ENCODE measurements at places on chromosomes 2 and 18. TPM values are rescaled to one million over a fixed set of nuclear protein-coding genes. Genes with fewer than 3 reads are reported as not detected.

The CCDC74B gene
- total RNA-seq: 3.0 TPM

The LRRC30 gene
- total RNA-seq: not detected

The VIT gene
- total RNA-seq: 0.15 TPM

- DNase-seq: no peak
These were observed 83.8 kb downstream of the NEB start for GRCh38 chr2:151650456-151650855.

GRCh38 chr2:134466141-134466540, 212.3 kb downstream of the MGAT5 start:
- no peak for DNase-seq

DNA sequence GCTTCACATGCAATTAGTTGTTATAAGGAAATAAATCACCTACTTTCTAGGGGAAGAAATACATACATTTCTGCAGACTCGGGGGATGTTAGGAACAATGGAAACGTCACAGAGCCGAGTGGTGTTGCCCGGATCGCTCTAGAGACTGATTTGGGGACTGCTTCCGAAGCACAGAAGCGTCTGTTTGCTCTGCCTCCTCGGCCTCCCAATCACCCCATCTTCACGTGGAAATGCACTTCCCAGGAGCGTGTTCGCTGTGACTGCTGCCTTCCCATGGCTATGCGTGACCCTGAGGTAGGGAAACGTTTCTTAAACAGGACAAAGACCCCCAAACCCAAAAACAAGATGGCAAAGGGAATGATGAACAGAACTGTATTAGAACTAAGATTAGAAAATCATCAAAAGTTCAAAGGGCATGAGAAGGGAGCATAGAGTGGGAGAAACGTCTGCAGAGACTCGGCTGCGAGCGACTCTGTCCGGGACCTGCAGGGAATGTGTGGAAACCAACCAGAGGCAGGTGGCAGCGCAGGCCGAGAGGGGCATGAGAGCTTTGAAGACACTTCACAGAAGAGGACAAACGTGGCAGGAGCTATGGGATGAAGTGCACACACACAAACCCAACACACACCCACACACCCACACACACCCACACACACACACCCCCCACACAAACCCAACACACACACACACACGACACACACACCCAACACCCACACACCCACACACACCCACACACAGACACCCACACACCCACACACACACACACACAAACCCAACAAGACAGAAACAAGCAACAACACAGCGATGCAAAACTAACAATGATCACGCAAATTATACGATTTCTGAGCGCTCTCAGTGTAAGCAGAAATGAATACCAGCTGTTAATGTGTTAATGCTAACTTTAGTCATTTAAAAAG, 41.3 kb downstream of the RTP5 start:
- no peak for DNase-seq

GRCh38 chr2:153917570-153917969, 45.8 kb downstream of the GALNT13 start:
- no peak for DNase-seq

DNA sequence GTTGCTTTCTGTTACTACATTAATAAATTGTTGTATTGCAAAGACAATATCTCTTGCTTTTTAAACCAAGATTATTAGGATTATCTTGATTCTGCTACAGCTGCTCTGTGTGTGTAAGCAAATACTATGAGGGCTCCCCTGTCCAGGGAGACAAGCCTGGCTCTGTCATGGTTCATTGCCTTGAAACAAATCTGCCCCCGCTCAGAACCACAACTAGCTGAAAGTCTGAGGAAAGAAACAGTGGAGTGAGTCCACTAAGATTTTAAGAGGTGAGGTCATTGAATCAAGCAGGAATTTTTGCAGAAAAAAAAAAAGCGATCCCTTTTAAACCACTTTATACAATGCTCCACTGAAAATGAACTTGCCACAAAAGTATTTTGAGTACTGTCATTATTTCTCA, 30.8 kb upstream of the LRRTM4 start:
- DNase-seq: no peak

DNA sequence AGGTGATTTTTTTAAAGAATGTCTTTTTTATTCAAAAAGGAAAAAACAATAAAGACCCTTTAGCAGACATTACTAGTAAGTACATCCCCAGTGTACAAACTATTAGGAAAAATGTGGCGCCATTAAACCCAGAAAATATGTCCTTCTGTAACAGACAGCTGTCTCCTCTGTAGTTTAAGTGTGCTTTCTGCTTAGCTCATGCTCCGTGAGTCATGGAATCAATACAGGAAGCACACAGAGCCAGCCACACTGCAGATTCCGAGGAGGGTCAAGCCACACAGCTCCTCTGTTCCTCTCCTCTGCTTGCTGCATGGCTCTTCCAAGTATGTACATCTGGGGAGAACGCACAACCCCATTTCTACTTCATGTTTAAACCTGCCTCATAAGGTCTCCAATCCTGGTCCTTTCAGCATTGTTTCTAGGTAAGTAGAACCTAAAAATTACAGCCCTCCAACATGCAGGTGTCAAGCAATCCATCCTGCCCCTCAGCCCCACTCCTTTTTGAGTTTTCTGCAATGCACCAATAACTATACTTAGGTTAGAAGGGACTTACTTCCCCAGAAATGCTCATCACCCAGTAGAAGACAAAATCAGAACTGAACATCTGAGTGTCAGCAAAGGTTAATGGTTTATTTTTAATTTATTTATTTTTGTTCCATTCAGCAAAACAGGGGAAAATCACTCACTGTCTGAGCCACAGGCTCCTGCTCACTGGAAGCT, 37.5 kb downstream of the ACVR1 start:
- no peak for DNase-seq
